Activated CD4-positive, alpha-beta T cell treated with anti-CD3 and anti-CD28 coated beads, Interleukin-10, Interleukin-2, amounts not matched to agents 100 ng/mL and 50 ng/mL, durations not matched to agents 16 hours and 8 hours (primary cell): ENCODE measurements at places on chromosomes 16 and 17.

- no peak for DNase-seq
Measured at GRCh38 chr17:45345246-45345553, 28.4 kb upstream of the MAP3K14 start.

- DNase-seq, result no peak
Measured at GRCh38 chr16:77849646-77850258, 61.4 kb downstream of the VAT1L start.

DNA sequence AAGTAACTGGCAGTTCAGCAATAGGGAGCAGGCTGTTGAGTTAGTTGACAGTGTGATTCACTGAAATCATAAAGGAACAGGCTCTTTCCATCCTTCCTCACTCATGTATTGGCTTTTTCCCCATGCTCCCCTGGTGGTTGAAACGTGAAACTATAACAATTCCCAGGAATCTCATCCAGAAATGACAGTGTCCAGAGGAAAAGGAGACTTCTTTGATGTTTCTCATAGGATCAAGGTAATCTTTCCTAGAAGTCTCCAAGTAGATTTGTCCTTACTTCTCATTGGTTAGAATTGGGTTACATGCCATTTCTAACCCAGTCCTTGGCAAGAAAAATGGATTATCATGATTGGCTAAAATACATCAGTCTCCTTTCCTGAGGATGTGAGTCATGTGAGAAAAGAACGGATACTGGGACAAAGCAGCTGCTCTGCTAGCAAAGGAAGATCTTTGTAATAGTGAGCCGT is 14.4 kb downstream of the TTC19 start:
- no peak for DNase-seq

DNA sequence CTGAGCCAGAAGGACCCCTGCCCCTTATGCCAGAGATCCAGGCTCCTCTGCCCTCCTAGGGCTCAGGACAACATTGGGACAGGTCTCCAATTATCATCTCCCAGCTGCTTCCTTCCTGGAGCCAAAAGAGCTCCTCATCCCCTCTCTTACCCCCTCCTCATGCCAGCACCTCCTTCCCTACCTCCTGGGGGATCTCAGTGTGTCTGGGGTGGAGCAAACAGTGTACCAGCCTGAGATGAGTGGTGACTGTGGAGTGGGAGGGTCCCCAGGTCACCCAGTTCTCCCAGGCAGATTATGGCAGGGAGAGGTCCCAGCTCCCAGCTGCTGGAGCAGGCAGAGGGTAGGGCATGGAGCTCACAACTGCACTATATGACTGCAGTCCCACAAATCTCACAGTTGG is 23.7 kb downstream of the SRCIN1 start:
- no peak for DNase-seq

- no peak for DNase-seq
Measured at GRCh38 chr16:13138528-13138927, 237.1 kb downstream of the SHISA9 start.

DNA sequence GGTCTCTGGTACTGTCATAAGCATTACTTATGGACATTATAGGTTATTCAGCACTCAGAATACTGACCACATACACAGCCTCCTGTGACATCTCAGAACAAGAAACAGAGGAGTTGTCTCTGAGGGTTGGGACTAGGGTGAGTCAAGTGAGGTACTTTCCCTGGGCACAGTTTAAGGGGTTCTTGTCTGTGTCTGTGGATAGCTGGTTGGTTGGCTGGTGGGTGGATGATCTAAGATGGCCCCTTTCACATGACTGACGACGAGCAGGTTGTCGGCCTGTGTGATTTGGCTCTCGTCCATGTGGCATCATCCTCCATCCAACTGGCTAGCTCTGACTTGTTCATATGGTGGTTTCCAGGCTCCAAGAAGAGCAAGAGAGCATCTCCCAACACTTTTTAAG is 163.9 kb downstream of the PRKCB start:
- peak; percentile 67 for DNase-seq

DNA sequence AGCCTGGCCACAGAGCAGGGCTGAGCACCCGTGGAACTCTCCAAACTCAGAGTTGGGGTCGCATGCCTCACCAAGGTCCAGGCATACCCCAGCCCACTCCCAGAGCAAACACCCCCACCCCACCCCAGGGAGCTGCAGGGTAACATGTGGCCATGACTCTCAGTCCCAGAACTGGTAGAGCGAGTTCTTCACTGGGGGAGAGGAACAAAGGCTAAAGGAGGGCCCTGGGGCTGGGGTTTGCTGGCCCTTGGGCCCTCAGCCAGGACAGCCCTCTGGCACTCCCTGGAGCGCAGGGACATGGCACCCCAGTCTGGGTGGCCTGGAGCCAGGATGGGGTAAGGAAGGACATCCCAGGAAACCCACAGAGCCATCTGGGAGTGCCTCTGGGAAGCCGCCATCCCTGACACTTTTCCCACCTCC is 4.2 kb downstream of the HID1 start:
- DNase-seq, result no peak

DNA sequence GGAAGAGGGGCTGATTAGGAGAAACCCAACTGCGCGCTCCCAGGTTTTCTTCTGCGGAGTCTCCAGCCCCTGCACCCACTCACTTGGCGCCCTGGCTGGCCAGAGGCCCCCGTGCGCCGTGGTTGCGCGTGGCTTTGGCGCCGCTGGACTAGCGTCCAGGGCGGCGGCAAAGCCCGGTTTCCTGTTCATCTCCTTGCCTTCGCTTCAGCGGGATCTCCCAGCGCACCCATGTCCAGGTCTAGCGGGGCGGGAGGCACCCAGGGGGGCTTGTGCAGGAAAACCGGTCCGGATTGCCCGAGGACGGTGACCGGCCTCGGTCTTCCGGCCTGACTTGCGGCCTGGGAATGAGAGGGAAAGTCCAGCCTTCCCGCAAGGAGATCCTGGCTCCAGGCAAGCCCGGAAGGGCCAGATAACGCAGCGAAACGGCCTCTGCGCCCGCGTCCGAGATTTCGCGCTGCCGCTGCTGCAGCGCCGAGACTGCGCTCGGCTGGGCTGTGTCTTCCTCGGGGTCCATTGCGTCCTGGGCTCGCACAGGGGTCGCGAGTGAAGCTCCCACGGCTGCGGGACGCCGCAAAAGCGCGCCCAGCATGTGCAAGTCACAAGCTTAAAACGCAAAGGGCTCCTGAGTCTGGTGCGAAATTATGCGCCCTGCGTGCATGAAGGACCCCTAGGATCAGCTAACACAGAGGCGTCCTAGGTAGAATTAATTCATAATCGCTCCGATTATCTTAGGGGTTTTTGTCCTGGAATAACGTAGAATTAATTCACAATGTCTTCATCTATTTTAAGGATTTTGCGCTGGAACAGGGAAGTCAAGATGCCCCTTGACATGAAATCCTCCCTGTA is 5.7 kb downstream of the FOXF1 start:
- DNase-seq, result no peak

DNA sequence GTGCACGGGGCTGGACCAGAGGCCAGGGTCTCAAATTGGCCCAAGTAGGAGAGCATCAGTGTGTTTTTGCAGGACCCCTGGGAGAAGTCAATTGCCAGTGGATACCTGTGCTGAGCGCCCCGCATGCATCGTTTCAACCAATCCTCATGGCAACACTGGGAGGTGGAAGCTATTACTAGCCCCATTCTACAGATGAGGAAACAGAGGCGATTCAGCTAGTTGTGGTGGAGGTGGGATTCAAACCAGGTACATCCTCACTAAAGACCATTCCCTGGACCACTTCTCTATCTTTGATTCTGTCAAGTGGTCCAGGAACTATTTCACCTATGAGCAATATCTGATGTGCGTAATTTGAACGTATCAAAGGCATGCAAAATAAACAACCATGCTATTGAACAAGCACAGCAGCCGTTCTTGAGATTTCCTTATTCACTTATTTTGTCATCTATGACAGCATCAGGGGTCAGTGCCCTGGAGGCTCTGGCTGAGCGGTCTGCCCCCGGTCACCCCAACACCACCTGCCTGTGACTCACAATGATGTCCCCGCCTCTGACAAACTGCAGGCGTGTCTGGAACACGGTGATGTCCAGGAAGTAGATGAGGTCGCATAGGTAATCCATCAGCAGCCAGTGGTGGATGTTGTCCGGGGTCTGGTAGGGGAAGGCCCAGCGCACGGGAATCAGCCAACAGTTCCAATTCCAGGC is 54.0 kb downstream of the CNGB1 start:
- DNase-seq, result no peak
